ENCODE measurements at places on chromosomes 3 and 15.

DNA sequence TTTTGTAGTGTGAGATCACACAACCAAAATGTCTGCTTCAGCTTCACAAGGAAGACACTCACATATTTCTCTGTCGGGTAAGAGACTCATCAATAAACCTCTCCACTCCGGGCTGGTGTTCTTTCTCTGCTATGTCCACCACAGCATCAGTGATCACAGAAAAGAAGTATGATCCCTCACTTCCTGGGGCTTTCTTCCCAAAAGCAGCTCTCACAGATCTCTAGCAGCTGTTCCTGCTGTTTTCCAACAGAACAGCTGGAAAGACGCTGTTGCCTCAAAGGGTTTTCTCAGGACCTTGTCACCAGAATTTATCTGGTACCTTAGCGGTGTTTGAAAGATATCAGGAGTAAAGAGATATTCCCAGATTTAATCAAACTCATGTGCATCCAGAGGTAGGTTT is 46.4 kb downstream of the GATM start:
- no peak for DNase-seq

DNA sequence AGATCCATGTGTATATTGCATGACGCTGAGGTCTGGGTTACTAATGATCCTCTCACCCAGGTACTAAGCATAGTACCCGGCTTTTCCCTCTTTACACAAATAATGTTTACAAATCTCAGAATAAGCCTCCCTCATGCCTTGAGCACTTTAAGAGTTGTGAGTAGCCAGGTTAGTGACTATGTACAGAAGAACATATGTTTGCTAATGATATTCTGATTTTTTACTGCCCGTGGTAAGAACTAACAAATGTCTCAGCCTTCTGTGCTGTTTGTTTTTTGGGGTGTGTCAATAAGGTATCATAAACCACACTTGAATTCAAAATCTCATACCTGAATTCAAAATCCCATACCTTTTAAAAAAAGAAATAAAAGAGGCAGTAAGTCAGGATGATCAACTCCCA is 59.5 kb downstream of the ABCC5 start:
- DNase-seq, result no peak

GRCh38 chr3:186938716-186939115 is 8.4 kb downstream of the ST6GAL1 start:
- no peak for DNase-seq

DNA sequence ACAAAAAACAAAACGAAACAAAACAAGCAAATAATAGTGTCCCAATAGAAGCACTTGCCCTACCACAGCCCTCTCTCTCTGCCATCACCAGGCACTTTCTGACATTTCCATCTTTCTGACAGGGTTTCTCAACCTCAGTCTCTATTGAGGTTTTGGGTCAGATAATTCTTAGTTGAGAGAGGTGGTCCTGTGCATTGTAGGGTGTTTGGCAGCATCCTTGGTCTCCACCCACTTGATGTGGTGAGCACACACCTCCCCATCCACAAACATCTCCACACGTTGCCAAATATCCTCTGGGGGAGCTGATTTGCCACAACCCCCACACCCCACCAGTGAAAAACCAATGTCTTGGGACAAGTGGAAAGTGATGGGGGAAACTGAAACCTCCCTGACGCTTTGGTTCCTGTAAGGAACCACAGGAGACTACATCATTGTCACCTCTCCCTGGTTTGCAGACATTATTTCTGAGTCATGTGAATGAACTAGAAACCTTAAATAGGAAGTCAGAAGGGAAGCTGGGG is 733.7 kb upstream of the CFAP20DC start:
- peak; percentile 13 for DNase-seq

DNA sequence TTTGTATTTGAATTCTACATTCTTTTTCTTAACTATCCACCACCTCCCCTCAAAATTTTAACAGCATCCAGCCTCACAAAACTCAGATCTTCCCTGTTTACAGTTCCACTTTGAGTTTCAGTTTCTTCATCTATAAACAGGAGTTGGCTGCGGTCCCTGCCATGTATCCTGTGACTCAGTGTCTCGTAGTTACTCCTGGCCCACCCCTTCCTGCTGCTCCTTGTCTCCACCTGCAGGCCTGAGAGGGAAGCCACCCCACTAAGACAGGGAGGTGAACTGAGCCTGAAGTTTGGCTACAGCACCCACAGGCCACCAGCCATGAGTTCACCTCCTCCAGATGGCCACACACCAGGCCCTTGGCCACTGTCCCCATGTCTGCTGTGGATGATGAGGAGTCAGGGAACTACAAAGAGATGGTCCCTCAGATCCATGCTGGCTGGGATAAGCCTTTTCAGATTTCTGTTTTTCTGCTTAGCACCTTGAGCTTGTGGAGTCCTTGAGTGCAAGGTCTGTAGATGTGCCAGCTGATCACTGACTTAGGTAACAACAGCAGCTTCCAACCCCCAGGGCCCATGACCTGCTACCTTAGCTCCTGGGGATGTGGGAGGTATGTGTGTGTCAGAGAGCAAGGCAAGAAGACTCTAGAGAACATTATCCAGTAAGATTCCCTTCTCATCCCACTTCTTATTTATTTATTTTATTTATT is 37.5 kb downstream of the CD86 start:
- DNase-seq, result peak; percentile 32
